Stimulated activated CD4-positive, alpha-beta T cell treated with anti-CD3 and anti-CD28 coated beads, Interleukin-4, amount 100 ng/mL, for 24 hours (primary cell): ENCODE measurements at places on chromosomes 6 and 20.

DNA sequence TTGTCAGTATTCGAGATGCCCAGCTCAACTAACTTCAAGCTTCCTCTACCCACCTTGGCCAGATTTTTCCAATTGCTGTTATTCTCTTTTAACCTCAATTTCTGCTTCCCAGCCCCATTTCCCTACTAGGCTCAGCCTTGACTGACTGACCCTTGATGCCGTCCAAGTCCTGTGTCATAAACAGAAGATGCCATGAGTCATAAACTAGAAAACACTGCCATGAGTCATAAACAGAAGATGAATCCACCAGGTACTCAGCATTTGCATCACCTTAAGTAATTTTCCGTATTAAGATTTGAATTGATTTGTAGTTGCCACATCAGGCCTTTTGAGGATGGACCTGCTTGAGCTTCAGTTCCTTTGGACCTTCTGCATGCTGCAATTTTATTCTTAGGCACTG is 123.8 kb downstream of the FAM83B start:
- no peak for DNase-seq

GRCh38 chr20:23002276-23002675 is 32.8 kb upstream of the SSTR4 start:
- DNase-seq: no peak

DNA sequence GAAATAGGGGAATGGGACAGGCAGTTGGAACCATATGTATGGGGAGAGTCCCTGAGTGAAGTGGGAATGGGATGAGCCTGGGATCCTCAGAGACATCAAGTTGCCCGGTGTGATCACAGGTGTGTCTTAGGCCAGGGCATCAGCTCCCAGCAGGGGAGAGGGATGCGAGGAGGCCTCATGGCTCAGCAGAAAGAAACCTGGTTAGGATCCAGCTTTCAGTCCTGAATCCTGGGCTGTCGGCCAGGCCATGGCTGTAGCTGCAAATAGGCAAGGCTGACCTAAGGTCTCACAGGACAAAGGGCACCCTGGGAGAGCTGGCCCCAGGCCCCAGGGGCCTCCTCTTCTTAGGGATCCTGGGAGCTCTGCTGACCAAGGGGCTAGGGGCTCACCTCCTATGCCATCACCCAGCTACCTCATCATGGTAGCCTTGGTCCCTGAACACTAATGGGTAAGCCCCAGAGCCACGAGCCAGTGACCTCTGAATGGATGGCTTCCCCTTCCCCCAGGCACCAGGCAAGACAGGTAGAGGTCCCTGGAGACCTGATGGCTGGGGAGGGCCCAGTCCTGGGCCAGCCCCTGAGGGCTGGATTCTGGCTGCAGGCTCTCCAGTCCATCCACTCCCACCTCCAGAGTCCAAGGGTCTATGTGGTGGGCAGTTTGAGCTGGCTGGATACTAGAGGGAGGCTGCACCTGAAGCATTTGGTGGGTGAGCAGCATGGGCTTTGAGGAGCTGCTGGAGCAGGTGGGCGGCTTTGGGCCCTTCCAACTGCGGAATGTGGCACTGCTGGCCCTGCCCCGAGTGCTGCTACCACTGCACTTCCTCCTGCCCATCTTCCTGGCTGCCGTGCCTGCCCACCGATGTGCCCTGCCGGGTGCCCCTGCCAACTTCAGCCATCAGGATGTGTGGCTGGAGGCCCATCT is at the start of gene SLC22A7:
TSS of gene SLC22A7 (plus strand) at position 617 of the 921 bp plus-strand sequence. CDS start at position 716, 99 bp downstream.
- DNase-seq: no peak

GRCh38 chr6:166906376-166907044 is 49.8 kb downstream of the RNASET2 start:
- DNase-seq: no peak

GRCh38 chr6:155528982-155529453 is 73.4 kb upstream of the NOX3 start:
- DNase-seq: no peak

DNA sequence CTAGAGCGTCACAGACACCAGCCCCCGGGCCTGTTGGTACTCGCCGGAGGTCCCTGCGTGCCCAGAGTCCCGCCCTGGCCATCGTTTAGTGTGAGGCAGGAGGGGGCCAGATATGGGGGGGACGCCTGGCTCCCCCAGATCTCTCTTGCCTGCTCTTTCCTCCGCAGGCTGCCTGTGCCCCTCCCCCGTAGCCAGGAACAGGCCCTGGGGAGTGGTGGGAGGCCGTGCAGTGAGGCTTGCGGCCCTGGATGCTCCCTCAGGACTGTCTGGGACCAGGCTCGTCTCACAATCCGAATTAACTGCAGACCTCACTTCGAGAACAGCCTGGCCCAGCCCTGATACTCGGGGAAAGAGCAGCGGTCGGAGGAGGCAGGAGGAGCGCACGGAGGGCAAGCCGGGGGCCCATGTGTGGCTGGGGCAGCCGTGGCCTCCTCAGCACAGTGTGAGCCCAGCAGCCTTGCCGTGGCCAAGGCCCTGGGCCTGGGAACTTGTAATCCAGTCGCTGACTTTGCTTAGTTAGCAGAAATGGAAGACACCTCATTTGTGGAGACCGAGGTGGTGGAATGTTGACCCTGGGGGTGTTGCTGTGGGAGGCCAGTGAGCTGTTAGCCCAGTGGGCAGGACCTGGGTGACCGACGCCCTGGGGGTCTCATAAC is 28.7 kb downstream of the FRMD1 start:
- no peak for DNase-seq

- no peak for DNase-seq
These were observed 8.6 kb downstream of the ULBP2 start for GRCh38 chr6:149950423-149950822.

- DNase-seq: no peak
These were observed 456.2 kb downstream of the CD83 start for GRCh38 chr6:14573703-14574290.

GRCh38 chr6:150560004-150560883 is 39.4 kb upstream of the PLEKHG1 start:
- DNase-seq: no peak

- no peak for DNase-seq
These were observed 116.2 kb downstream of the ISM1 start for GRCh38 chr20:13337090-13337784.

DNA sequence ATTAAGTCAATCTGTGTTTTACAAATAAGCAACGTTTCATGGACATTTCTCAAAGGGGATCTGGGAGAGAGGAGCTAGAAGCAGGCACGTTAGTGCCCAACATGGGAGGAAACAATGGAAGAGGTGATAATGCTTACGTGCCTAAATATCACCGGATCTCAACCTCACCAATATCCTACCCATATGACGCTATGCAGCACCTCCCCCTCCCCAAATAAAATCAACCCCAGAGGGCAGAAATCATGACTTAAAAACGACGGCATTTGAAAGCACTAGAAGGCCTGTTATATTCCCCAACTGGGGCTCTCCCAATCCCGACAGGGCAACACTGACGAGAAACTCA is 425 bp downstream of the HBS1L start:
- no peak for DNase-seq

DNA sequence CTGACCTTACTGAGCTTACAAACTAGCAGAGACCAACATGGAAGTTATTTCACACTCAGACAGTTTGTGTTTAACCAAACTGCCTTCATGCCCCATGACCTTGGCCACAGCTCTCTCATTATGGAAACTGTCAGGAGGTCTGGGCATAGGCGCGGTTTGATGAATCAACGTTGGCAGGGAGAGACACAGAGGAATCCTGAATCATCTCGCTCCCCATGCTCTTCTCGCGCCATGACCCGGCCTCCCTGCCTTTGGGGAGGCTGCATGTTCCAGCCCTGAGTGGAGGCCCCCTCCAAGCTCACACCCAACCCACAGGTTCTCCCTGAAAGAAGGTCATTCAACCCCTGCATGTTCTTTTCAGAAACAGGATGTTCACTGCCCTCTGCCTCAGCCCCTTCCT is 15.9 kb upstream of the GDAP1L1 start:
- no peak for DNase-seq

- peak; percentile 18 for DNase-seq
These were observed 73.7 kb downstream of the PRND start for GRCh38 chr20:4795394-4795793.

GRCh38 chr6:62775427-62776022 is 435.7 kb upstream of the FKBP1C start:
- DNase-seq: no peak

- DNase-seq: no peak
These were observed 3.4 kb downstream of the SNX5 start for GRCh38 chr20:17965042-17965697.

GRCh38 chr6:29589423-29590048 is 4.6 kb downstream of the OR2H2 start:
- peak; percentile 66 for DNase-seq

DNA sequence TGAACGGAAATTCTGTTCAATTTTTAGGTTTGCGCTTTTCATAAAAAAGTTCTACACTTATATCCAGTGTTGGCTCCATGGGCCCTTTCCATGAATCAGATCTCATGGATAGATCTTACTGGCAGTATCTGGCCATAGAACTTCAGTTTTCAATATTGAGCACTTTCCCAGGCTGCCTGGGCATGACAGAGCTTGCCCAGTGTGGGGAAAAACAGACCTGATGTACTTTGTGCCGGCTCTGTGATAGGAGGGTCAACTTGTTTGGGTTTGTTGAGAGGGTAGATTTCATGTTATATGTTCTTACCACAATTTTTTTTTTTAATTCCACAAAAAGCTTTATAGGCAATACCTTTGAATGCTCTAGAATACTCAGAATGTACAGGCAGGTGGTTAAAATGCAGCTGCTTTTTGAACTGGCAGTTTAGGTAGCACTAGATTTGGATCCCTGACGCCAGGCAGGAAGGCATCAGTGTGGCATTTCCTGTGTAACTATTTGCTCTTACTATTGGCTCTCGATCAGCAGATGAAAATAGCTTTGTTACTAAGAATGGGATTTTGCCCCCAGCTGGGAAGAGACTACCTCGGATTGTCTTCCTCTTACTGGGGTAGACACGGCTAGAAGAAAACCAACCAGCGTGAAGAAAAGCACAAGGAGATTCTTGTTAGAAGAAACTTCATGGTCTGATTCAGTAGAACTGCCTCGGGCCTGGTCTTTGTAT is 404.9 kb upstream of the SOX4 start:
- DNase-seq: no peak

DNA sequence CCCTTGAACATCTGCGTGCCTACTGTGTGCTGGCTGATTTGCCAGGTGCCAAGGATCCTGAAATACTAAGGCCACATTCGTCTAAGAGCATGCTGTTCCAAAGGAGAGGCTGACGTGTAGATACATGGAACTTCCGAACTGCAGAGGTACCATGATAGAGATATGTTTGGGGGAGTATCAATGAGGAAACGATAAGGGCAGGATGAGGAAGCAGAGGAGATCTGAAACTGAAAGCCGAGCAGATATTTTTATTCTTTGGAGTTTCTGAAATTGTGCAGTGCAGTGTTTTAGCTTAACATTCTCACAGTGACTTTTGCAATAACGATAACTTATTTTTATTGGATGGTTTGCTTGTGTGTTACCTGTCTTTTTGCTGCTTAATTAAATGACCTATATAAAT is 24.3 kb downstream of the BMP6 start:
- DNase-seq: no peak

GRCh38 chr20:25273046-25273445 is 25.2 kb downstream of the PYGB start:
- no peak for DNase-seq

DNA sequence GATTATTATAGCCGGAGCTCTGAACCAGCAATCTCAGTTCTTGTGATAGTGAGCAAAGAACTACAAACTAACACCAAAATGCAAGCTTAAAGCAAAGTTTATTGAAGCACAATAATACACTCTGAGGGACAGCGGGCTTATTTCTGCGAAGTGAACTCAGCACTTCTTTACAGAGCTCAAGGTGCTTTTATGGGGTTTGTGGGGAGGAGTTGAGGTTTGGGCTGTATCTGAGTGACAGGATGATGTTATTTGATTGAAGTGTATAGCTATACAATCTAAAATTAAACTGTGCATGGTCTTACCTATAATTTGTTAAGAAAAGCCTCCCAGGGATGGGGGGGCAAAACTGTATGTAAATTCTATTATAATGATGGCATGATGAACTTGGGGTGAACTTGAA is 1.0 kb upstream of the HFE start:
- DNase-seq: peak; percentile 7

DNA sequence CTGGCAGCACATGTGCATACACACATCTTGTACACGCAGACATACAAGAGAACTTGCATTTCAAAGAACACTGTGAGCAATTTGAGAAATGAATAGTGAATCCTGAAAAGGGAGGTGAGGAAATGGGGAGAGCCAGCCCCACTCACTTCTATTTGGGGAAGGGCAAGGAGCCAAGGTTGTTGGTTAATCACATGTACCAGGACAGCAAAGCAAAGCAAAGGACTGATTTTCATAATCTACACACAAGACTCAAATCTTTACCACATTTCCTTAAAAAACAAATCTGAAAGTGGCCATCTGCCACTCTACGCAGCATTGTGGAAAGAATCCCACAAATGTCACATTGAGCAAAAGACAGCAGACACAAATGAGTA is 35.0 kb upstream of the KIF16B start:
- DNase-seq: no peak

DNA sequence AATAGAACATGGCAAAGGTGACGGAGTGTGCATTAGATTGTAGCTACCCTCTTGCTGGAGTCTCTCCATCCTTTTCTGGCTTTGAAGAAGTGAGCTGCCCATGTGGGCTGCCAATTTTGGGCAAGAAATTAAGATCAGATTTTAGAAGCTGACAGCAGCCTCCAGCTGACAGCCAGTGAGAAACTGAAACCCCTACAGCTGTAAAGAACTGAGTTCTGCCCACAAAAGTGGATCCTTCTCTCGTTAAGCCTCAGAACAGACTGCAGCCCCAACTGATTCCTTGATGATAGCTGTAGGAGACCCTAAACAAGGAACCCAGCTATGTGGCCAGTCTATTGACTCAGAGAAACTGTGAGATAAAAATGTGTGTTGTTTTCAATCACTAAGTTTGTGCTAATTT is 134.1 kb downstream of the CD109 start:
- DNase-seq: no peak

- DNase-seq: no peak
These were observed 94.6 kb downstream of the BANF2 start for GRCh38 chr20:17794400-17794799.

DNA sequence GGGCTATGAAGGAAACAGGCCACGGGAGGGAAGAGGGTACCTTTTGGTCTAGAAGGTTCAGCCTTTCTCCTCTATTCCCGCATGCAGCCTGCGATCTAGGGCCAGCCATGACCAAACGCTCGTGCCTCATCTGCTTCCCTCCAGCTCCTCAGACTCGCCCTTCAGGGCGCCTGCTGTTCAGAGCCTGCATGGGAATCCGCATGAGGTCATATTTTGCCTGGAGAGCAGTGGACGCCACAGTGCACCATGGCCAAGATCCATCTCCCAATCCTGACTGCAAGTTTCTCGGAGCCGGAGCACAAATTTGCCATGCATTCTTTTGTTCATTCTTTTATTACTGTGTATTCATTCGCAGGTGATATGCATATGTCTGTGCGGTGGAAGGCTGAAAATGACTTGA is 608.1 kb downstream of the QKI start:
- DNase-seq: no peak

GRCh38 chr6:165663377-165663735 is 315 bp upstream of the PDE10A start:
- no peak for DNase-seq
